ENCODE measurements at places on chromosomes 11 and 22.
A peak's percentile ranks its signal among the peaks of the same experiment; 100 is the strongest.

DNA sequence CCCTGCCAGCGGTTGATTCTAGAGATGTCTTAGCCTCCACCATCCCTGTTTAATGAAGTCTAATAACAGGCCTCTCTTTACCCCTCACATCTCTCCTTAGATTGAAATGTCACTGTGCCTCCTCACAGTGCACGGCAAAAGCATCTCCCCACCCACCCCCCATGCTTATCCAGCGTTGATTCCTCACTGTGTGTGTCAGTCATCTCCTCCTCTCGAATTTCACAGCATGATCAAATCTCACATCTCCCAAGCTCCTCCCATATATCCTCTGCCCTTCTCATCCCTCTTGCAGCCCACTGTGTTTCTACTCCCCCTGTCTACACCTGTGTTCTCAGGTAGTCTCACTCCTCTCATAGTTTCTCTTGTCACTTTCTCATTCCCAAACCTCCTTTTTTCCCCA is 84.6 kb downstream of the DBX1 start:
- no peak for DNase-seq

GRCh38 chr11:27408246-27408800 is 45.3 kb upstream of the CCDC34 start:
- no peak for DNase-seq

GRCh38 chr11:121614636-121615240 is 162.0 kb upstream of the SORL1-AS1 start:
- no peak for DNase-seq

DNA sequence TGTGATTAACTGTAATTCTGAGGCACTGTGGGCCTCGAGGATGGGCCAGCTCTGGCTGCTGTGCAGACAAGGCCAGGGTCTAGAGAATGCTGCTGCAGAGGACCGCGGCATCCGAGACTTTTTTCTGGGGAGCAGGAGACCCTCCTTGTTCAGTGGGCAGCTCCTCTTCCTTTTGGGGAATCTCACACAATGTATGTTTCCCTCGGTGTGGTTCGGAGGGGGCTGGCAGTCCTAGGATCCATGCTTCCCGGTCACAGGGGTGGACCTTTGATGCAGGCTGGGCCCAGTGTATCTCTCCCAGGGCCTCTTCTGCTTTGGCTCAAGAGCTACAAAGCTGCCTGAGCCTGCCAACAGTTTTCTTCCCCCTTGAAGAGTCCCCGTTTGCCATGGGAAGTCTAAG is 31.5 kb downstream of the MYEOV start:
- DNase-seq: no peak

- DNase-seq: no peak
These were observed 121.5 kb downstream of the ST3GAL4 start for GRCh38 chr11:126476977-126477376.

GRCh38 chr11:105109855-105110687 is 29.5 kb downstream of the CARD18 start:
- peak; percentile 39 for DNase-seq

DNA sequence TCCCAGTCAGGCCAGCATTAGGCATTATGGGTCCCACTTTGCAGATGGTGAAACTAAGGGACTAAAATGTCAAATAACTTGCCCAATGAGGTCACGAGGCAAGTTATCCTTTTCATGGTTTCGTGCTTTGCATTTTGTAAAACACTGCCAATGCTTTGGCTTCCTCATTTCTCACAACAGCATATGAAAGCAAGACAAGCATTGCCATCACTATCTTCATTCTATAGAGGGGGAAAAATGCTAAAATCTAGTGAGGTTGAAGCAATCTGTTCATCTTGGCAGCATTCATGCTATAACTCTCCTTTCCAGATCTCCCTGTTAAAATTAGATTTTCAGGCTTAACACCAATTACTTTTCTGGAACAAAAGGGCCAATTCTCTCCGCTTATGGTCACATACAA is 14.8 kb downstream of the FAM181B start:
- DNase-seq: no peak

DNA sequence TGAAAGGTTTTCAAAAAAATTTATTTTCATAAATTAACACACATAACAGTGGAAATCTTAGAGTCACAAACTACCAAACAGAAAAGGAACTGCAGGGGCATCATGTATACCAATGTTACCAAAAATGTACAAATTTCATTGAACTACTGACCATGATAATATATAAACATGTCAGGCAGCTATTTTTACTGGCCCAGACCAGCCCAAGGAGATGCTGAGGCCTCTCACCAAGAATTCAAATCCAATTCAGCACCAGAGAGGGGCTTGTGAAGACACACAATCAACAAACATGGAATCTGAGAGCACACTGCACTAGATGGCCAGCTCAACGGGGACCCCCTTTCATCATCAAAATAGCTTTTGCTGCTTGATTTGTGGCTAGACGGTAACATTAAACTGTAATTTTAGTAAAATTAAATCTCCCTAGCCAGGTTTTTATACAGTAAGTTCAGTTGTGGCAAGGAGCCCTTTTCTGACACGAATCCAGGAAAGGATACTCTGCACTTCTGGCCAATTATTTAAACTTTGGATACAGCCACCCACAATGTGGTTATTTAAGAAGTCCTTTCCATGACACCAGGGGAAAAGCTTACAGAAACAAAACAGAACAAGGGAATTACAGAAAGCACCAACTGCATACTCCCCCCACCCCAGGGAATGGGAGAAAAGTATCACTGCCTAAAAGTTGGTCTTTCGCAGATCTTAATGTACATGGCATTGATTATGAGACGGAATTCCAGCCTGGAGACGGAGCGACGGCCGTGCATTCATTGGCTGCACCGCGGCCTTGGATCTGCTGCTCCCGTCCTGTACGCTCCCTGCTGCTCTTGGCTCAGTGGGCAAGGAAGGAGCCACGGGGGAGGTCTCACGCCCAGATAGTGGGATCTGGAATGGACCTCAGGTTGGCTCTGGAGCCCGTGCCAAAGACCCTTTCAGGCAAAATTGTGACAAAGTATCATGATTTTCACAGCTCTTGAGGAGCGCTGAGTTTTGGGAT is 19.6 kb upstream of the PISD start:
- DNase-seq: no peak

DNA sequence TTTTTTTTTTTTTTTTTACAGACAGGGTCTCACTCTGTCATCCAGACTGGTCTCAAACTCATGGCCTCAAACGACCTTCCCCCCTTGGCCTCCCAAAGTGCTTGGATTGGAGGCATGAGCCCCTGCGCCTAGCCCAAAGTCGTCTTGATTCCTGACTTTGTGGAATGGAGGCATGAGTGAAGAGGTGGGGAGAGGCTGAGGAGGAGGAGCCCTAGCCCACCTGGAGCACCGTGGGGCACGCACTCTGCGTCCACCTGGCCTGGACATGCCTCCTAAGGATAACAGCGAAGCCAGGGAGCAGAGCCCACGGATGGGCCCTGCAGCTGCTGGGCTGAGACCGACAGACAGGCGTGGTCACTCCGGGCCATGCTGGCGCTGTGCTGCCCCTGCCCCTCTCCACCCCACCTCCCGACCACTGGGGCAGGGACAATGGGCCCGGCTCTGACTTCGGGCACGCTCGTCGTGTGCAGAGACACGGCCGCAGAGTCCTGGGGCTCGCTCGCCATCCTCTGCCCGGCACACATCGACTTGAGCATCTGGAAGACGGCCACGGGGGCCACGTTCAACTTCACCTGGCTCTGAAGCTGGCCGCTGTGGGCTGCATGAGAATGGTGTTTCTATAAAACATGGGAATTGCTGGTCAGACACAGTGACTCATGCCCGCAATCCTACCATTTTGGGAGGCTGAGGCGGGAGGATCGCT is 34.8 kb downstream of the LRRC74B start:
- no peak for DNase-seq

DNA sequence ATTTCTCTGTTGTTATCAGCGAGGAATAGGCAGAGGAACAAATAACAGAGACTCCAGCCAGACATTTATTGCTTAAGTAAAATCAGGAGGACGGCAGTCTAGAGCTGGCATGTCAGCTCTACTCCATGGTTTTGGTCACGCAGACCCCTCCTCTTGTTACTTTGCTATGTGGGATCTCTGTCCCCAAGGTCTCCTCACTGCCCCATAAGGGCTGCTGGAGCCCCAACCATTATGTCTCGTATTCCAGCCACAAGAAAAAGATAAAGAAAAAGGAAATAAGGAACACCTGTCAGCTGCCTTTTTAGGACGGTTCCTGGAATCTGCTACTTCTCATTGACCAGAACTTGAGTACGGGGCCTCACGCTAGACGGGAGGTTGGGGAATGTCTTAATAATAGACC is 70.4 kb downstream of the ELFN2 start:
- no peak for DNase-seq

DNA sequence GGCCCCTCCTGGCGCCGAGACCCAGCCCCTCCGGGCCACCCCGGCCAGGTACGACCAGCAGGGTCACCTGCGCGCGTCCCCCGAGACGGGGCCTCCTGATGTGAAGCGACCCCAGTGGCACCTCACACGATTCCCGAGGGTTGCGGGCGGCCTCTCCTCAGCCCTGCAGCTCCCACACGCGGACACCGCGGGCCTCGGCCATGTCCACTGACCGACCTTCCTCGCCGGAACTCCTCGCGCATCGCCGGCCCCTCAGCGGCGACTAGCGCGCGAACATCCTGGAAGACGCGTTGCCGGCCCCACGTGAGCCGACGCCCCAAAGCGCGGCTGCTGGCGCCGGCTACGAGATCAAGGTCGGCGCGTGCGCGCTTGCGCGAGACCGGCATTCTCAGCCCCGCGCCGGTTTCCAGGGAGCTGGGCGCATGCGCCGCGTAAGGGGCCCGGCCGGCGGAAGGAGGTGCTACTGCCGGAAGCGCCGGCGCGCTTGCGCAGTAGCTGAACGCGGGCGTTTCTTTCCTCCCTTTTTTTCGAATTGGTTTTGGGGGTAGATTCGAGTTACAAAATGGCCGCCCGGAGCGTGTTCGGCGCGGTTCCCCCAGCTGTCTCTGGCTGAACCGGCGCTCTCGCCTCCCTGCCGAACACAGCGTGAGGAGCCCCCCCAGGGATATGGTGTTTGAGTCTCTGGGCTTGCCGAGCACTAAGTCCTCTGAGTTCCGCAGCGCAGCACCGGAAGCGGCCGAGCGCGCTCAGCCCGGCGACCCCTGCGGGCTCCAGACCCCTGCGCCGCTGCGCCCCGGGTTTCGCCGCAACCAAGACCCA is at the start of gene NUP50:
NUP50 (plus strand) TSS at position 475 of the 819 bp plus-strand sequence. CDS start 4,253 bp downstream, outside the sequence.
- peak; percentile 85 for DNase-seq

GRCh38 chr11:128471138-128471661 is 116.2 kb downstream of the ETS1 start:
- no peak for DNase-seq

DNA sequence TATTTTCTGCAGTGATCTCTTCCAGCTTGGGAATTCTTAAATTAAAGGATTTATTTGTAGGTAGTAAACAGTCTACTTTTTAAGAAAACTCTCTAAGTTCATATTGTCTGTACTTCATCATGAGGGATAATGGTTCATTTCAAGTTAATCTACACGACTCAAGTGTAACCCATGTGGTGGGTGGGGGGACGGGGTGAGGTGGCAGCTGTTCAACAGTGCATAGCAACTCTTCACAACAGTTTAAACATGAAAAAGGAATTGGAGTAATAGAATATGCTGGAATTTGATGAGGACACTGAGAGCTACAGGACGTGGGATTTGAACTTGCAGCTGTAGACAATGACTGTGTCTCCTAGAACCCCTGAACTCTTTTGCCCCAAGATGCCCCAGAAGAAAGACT is 20.8 kb downstream of the BARX2 start:
- DNase-seq: no peak

DNA sequence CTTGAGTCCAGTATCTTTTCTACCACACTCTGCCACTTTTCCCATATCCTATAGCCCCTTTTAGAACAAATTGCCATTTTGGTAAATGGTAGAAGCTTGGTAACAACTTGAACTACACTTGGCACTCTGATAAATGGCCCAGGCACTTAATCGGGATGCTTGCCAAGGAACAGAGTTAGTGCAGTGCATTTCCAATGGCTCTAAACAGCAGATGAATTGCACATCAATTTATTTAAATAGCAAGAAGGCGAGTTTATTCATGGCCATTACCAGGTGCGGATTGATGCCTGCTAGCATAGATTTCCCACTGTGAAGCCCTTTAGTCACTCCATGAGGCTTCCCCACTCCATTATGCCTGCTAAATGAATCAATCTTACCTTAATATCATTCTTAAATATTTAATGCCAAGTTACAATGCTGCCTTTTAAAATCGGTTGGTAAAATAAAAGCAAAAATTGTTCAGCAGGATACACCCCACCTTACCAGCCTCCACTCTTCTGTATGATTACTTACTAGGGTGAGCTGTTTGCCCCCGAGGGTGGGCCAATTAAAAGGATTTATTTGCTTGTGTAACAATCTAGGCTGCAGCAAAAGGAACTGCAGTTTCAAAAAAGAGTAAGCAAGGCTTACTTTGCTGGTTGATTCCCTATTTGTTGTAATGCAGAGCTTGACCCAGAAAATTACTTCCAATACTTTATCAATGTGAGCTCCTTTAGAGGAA is 136.0 kb upstream of the ARHGAP42 start:
- no peak for DNase-seq

- no peak for DNase-seq
These were observed 15.3 kb downstream of the C11orf54 start for GRCh38 chr11:93756748-93757147.

GRCh38 chr11:74608431-74608830 is 16.0 kb downstream of the POLD3 start:
- no peak for DNase-seq

DNA sequence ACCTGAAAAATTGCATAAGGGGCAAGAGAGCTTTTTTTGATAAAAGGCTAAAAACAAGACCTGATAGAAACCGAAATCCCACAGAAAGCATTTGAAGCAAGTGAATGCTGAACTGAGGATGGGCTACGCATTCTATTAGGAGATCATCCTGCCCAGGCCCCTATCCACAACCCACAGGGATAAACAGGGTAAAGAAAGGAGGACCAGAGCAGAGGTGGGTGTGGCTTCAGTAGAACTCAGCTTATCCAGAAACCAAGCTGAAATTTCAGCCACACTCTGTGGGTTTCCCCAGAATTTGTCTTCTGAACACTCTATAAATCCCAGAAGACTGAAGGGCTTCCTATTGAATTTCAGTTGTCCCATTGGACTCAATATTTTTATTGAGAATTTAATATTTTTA is 195.1 kb downstream of the ETS1 start:
- DNase-seq: no peak

DNA sequence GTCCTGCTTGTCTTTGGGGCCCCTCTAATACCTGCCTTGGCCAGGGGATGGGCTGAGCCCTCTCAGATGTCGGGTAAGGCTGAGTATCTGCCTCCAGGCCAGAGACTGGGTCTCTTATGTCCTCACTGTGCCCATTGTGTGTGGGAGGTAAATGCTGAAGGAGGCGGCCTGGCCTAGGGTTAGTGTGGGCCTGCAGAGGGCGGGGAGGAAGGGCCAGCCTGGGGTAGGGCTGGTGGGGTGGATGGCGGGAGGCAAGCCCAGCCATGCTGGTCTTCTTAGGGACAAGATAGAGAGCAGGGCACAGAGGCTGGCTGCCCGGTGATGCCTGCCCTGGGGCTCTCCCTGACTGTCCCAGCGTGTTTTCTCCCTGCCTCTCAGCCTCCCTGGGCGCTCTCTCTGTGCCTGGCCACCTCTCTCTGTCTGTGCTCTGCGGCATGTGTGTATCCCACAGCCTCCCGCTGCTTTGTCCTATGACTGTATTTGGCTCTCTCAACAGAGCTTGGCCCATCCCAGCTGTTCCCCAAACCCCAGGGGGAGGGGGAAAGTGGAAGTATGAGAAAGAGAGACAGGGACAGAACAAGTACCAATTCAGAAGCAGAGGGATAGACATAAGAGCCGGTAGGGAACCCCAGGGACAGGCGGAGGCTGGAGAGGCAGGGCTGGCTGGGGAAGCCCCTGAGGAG is 57.0 kb downstream of the PDE2A start:
- no peak for DNase-seq

GRCh38 chr22:36461665-36462649 is 19.5 kb downstream of the TXN2 start:
- DNase-seq: peak; percentile 99
